ENCODE measurements at places on chromosomes 6 and 20. TPM values are rescaled to one million over a fixed set of nuclear protein-coding genes. Genes with fewer than 3 reads are reported as not detected.

DUSP15 gene
- not detected for total RNA-seq

CENPW gene
- total RNA-seq = 1.2 TPM

RBM24 gene
- 0.86 TPM for total RNA-seq

IPCEF1 gene
- total RNA-seq = 63.1 TPM

XKR7 gene
- not detected for total RNA-seq

FABP7 gene
- total RNA-seq = not detected

GRCh38 chr6:110902091-110902490 is 27.5 kb downstream of the AMD1 start:
- no peak for DNase-seq

DNA sequence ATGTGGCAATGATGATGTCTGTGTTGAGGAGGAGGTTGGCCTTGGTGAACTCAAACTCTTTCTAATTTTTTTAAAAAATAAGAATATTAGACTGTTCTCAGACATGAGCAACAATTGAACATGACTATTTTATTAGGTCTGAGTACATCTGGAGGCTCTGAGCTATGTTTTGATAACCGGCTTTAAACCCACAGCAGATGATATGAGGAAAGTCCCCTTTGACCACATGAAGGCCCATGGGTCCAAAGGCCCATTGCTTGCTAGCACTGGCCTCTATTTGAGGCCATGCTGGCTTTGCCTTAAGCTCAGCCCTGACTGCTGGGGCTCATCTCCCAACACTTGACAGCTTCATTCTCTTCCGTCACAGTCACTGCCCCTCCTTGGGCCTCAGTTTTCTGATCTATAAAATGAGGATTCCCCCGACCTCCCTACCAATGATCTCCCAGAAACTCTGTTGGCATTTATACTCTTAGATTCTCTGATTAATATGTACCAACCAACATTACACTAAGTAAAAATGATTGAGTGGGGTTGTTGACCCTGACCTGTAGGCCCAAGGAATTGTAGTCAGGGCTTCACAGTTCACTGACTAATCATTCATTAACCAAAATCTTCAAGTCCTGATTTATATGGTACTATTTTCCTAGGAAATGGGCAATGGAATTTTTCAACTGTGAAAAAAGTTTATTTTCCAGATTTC is 23.9 kb upstream of the TINAG start:
- DNase-seq = no peak

DNA sequence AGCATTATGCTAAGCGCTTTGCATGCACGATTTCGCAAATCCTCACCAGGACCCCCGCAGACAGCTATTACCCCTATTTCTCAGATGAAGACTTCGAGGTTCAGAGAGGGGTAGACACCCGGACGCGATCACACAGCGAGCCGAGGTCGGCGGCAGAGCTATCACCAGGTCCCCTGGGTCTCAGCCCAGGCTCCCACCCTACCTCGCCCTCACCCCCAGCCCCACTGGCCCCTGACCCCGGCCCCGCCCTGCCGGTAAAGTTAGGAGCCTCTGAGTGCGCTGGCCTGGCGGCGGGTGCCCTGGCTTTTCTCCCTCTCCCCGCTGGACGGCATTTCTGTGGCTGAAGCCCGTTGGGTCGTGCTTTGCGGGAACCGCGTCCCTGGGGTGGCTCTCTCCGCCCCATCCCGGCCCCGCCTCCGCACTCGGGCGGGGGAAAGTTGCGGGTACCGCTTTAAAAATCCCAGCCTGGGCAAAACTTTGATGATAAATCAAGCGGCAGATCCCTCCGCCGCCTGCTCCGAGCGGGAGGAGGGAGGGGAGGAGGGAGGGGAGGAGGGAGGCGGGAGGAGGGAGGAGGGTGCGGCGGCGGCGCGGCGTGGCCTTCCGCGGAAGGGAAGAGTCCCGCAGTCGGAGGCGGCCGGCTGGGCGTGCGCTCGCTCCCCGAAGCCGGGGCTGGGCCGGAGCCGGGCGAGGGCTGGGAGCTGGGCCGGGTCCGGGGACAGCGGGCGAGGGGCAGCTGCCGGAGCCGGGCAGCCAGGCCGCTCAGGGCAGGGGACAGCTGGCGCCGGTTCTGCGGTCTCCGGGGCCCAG is at the start of gene VSTM2L:
VSTM2L (plus strand) TSS at position 624 of the 810 bp plus-strand sequence. CDS start 224 bp downstream, outside the sequence.
- DNase-seq = no peak

GRCh38 chr20:43386878-43387277 is 70.8 kb upstream of the SRSF6 start:
- no peak for DNase-seq

DNA sequence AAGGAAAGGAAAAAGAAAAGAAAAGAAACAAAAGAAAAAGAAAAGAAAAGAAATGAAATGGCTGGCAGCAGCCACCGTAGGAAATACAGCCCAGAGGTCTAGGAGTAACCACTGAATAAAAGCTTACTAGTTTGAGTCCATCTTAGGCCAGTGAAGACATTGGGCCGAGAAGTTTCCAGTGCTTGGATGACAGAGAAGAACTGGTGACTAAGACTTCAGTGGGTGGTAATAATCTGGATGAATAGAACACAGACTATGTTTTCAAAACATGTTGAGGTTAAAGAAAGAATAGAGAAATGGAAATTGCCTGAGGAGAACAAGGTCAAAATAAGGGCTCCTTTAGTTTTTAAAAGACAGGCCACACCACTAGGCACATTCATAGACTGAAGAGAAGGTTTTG is 198.8 kb downstream of the ATXN1 start:
- DNase-seq = no peak

DNA sequence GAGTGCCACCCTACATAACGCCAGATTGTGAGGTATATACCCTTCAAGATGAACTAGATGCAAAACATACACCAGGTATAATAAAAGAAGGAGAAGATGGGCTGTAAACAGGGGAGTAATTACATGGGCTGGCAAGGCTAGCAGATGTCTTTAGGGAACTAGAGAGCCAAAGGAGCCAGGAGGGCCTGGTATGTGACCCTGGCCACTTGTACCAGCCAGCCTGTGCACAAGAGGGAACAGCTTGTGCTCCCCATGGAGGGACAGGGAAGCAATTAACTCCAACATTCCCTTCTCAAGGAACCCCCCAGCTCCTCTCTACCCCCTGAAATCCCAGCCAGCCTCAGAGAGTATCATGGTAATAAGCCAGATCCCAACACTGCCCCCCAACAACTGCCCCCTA is 139.9 kb downstream of the HIVEP2 start:
- no peak for DNase-seq

DNA sequence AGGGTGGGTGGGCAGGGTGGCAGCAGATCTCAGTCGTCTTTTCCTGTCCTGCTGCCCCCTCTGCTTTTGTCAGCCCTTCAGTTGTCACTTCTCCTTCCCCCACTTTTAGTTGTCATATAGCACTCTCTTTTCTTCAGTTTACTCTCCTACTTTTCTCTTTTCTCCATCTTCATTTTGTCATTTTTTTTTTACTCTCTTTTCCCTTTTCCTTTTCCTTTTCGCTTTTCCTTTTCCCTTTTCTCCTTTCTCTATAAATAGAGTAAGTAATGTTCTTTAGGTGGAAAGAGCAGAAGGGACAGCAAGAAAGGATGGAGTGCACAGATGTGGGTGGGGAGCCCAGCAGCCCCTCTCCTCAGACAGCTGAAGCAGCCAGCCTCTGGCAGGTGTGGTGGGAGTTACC is 108.6 kb downstream of the LRRC1 start:
- no peak for DNase-seq

DNA sequence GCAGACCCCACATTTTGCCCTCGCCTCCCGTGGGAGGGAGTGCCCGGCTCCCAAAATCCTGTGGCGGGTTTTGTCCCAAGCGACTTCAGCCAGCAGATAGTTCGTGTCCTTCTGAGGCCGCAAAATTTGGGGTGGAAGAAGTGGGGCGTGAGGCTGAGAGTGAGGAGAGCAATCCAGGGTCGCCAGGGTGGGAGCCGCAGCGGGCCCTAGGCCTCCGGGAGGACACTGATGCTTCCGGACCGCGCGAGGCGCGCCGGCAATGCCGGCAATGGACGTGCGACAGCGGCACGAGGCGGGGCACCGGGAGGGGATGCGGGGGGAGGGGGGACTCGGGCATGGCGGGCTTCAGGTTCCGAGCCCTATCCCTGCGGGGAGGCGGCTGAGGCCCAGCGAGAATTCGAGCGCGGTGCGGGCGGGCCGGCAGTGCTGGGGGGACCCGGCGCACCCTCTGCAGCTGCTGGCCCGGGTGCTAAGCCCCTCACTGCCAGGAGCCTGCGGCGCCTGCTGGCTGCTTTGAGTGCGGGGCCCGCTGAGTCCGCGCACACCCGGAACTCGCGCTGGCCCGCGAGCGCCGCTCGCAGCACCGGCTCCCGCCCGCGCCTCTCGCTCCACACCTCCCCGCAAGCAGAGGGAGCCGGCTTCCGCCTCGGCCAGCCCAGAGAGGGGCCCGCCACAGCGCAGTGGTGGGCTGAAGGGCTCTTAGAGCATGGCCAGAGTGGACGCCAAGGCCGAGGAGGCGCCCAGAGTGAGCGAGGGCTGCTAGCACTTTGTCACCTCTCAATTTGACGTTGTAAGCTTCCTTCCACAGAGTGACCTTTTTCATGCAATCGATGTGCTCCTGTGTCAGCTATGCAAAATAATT is 143.8 kb downstream of the LPA start:
- peak; percentile 62 for DNase-seq

DNA sequence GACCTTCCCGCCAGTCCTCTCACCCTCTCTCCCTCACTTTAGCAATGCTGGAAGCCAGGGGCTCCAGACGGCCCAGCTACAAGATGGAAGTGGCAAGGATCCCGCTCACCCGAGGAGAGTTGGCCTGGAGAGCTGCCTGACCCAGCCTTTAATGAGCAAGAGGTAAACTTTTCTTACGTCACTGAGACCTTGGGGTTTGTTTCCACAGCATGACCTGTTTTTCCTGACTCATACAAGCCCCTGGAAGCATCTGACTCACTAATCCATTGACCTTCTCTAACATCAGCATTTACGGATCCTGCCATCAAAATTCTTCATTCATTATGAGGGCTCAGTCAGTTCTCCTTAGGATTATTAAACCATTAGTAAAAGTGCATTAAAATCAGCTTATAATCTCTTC is 120.4 kb downstream of the MYLK4 start:
- DNase-seq = no peak

GRCh38 chr20:24651171-24651975 is 181.9 kb downstream of the SYNDIG1 start:
- no peak for DNase-seq

- no peak for DNase-seq
These were observed 12.2 kb downstream of the NCOA7 start for GRCh38 chr6:125802943-125803377.

DNA sequence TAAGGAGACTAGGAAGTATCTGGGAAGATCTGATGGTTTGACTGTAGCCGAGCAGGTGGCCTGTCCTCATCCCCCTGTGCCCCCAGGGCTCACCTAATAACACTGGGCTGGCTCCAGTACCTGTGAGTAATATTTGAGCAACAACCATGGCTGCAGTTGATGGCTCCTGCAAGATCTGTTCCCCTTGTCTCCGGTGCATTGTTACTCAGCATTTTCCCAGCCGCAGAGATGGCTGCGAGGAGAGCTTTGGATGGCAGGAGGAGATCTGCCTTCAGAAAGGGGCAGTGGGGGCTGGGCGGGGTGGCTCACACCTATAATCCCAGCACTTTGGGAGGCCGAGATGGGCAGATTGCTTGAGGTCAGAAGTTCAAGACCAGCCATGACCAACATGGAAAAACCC is 39.3 kb downstream of the PTK7 start:
- no peak for DNase-seq

GRCh38 chr6:140436023-140436811 is 1061.8 kb upstream of the CITED2 start:
- no peak for DNase-seq

DNA sequence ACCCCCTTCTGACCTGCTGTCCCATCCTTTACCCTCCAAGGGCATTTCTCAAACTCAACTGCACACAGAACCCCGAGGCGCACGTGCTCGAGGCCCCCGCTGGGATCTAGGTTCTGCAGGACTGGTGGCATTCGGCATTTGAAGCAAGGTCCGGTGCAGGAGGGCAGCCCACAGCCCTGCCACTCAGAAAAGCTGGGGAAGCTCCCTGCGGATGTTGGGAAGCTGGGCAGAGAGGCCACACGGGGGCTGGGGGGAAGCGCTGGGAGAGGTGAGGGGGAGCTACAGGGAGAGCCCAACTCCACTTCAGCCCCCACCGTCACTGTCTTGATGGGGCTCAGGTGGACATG is 51.2 kb upstream of the SLCO4A1 start:
- DNase-seq = no peak

DNA sequence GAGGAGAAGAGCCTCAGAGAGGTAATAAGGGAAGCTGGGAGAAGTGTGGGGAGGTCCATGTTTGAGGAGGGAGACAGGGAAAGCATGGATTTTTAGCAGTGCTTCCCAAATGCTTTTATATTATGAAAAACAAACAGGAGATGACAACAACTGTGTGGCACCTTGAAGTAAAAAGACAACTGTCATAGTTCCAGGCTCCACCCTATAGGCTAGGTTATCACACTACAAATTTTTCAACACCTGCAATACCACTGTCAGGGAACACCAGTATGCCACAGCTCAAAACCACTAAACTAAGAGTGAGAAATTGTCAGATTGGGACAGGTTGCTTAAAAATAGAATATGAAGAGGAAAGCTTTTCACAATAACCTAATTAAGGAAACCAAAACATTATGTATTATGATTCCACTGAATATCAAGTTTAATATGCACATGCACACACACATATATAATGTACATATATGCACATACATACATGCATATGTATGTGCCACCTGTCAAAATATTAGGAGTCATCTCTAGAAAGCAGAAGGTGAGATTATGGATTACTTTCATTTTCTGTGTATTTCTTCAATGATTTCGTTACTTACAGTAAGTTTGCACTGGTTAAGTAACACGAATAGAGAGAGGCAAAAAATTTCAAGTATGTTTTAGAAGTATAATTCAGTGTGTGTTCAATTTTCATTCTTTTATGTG is 261.2 kb downstream of the PTPRK start:
- DNase-seq = no peak

- no peak for DNase-seq
These were observed 17.2 kb downstream of the COL19A1 start for GRCh38 chr6:69883551-69883950.

DNA sequence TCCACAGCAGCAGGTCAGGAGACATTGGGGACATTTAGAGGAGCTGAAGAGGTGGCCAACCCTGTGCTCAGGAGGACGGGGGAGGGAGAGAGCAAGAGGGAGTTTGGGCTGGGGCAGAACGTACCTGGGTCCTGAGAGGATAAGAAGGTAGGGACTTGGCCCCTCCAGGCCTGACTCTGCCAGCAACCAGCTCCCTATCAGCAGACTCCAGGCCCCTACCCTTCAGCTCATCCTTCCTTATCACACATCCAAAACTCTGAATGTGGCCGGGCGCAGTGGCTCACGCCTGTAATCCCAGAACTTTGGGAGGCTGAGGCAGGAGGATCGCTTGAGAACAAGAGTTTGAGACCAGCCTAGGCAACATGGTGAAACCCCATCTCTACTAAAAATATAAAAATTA is 5.0 kb downstream of the STMN3 start:
- no peak for DNase-seq

All from T-helper 17 cell (primary cell).